Adipocyte (in vitro differentiated cells): ENCODE measurements at places on chromosomes 7 and 10.

DNA sequence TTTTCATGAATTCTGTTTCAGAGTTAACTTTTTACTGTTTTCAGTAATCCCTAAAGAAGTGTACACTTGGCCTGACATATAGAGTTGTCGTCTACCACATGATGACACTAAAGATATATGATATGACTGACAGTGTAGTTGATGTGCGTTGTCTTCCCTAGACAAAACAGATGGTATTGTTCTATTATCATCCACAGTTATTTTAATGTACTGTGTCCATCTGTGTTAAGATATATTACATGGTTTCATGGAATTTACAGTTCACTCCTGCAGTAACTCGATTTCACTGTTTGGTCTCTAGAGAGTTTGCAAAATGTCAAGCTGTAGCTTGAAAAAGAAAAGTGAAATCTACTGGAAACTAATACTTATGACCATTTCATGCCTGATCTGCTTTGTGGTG lies 18.1 kb downstream of the FOXP2 start:
- DNase-seq: no peak

DNA sequence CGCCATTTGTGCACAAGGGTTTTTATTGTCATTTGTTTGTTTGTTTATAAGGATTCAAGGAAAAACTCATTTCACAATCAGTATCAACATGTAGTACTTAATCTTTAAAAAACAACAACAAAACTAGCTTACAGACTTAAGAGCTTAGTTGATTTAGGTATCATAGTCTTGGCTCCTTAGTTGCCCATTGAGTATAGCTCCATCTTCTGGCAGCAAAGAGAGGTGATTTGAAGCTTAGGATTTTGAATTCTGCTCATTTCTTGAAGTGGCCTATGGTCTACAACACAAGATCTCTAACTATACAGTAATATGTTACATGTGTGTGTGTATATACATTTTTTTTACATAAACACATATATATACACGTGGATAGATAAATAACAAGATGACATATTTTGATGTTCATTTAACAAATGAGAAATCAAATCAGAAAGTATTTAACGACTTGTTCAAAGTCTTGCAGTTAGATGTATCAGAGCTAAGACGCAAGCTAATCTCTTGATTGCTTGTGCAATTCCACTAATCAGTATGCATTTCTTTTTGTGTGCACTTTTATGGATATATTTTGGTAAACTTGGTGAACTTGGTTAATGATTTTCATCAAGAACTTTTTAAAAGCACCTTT lies 307.3 kb downstream of the CAMK1D start:
- DNase-seq: peak; percentile 72

DNA sequence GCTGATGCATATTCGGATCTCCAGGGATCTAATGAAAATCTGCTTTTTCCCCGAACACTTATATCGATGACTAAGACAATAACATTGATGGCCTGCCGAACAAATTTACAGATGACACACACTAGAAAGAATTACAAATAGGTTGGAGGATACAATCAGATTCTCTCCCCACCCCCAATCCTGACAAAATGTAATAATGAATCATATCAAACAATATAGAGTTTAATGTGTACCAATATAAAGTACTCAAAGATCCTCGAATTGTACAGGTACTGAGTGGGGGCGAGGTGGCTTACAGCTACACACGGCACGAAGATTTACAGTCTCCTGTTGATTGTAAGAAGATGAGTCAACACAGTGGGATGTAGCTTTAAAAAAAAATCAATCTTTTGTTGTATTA lies 182.7 kb upstream of the MKLN1 start:
- no peak for DNase-seq

GRCh38 chr7:31805209-31805818 lies 118.3 kb downstream of the PPP1R17 start:
- DNase-seq: no peak

DNA sequence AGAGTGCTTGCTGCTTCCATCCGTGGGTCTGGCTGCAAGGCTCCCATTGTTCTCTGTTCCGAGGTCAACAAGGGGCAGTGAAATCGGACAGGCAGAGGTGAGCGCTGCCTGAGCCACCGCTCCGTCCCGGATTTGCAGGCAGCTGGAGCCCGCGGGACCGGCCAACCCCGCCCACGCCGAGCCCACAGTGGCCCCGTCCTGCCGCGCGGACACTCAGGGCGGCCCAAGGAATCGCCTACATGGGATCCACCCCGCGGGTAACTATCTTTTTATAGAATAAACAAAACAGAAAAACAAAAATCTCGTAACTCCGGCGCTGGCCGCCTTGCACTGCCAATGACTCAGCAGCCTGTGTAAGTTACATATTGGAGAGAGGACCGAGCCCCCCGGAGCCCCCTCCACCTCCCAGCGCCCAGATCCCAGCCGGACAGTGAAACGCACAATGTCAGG lies 1.9 kb downstream of the BNIP3 start:
- DNase-seq: peak; percentile 77

- DNase-seq: no peak
These were observed 60.3 kb downstream of the NEUROG3 start for GRCh38 chr10:69512901-69513300.

DNA sequence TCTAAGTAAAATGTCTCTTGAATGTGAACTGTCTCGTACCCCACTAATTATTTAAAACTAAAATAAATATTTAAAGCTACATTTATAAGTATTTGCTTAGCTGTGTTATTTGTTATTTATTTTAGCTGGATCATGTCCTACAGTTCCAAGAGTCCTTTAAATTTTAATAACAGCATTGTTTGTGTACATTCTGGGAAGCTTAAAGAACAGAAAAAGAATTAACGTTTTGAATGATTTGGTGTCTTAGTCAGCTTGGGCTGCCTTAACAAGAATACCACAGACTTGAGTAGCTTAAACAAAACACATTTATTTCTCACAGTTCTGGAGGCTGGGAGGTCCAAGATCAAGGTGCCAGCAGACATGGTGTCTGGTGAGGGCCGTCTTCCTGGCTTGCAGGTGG lies 107.4 kb downstream of the ITIH5 start:
- DNase-seq: peak; percentile 32

GRCh38 chr10:5532307-5532605 lies 7.5 kb downstream of the CALML3 start:
- DNase-seq: no peak

- DNase-seq: no peak
These were observed 2.4 kb downstream of the ZNF467 start for GRCh38 chr7:149770728-149771636.

- DNase-seq: peak; percentile 29
These were observed 9.9 kb upstream of the NT5C3A start for GRCh38 chr7:33072471-33072870.

DNA sequence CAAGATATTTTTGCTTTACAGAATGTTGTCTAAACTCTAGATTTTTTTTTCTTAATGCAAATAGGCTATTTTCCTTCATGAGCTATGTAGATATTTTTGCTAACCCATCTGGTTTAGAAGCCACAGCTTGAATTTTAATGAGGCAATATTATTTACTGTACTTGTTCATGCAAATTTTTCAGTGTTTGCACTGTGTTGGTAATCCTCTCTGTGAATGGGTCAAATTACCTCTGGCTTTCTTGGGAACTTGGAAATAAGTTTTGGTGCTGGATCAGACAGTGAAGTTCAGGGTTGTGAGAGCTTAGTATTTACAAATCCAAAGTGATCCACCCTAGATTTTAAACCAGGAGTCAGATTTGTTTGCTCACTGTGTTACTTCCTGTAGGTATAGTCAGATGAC lies 686.9 kb downstream of the NXPH1 start:
- DNase-seq: no peak

- DNase-seq: no peak
These were observed 347.3 kb downstream of the GALNT17 start for GRCh38 chr7:71479231-71479630.

DNA sequence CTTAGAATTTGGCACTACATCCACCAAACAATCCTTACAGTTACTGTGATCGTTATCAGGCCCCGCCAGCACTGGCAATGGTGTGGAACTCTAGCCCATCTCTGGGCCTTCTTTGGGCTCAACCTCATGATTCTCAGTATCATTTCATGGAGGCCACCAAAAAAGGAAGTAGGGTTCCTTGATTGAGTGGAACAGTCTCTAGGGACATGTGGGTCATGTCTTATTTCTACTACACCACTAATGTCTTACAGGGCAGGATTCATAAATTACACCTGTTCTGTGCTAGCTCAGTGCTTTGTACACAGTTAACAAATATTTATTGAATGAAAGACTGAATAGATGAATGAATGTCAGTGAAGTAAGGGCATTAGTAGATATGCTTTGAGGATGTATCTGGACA lies 53.9 kb downstream of the AP3M1 start:
- DNase-seq: no peak

DNA sequence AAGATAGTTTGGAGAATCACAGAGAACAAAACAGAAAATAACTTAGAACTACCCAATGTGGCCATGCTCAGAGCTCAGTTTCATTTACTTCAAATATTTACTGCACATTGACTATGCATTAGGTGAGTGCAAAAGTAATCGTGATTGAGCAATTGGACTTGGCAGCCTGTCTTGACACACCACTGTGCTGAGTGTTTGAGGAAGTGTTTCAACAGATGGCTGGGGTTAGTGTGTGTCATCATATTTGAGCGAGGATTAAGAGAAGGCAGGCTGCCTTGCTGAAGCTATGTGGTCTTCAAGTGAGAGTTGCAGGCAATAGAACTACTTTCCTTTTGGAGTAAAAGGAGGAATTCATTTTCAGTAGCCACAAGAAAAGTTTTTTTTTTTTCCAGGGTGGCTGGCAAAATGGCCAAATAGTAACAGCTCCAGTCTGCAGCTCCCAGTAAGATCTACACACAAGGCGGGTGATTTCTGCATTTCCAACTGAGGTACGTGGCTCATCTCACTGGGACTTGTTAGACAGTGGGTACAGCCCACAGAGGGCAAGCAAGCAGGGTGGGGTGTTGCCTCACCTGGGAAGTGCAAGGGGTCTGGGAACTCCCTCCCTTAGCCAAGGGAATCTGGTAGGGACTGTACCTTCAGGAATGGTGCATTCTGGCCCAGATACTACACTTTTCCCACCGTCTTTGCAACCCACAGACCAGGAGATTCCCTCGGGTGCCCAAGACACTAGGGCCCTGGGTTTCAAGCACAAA lies 37.6 kb downstream of the AKR1C4 start:
- DNase-seq: peak; percentile 54

- no peak for DNase-seq
These were observed 33.0 kb downstream of the RALA start for GRCh38 chr7:39656415-39656814.
